Left ventricle myocardium superior (tissue), 1 donor: ENCODE measurements at places on chromosomes 16 and 17.

DNA sequence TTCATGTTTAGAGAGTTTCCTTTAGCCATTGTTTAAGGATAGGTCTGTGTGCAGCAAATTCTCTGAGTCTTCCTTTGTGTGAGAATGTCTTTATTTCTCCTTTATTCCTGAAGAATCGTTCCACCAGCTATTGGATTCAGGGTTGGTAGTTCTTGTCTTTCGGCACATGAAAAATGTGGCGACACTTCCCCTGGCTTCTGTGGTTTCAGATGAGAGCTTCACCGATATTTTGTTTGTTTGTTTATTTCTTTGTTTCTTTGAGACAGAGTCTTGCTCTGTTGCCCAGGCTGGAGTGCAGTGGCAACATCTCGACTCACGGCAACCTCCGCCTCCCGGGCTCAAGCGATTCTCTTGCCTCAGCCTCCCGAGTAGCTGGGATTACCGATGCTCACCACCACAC lies 18.6 kb downstream of the MPO start:
- no peak for DNase-seq

DNA sequence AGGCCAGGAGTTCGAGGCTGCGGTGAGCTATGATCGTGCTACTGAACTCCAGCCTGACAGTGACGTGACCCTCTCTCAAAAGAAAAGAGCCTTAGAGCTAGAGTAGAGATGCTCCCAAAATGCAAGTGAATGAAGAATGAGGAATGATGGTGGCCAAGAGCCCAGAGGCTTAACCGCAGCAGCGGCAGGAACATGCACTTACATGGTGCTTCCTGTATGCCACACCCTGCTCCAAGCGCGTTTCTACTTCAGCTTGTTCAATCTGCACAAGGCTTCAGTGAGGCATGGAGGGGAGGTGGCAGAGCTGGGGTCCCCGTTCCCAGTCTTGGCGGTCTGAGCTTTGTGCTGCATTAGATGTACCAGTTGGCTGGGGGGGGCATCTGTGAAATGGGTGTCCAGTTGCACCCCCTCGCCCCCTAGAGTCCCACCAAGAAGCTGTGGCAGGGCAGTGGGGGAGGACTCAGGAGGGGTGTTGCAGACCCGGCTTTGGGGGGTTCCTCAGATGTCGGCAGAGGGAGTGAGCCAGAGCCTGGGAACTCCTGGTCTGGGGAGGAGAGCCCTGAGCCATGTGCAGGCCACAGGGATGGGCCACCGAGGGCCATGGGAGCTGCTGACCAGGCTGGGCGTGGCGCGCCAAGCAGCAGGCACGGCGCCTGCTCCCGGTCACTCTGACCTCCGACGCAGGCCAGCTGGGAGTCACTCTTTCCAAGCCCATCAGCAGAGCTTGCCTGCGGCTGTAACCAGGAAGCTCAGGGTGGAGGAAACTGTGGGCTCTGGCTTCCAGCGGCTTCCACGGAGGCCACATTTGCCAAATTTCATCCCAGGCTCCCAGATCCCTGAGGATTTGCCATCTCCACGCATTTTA lies 260.1 kb downstream of the PARN start:
- DNase-seq: peak; percentile 76

DNA sequence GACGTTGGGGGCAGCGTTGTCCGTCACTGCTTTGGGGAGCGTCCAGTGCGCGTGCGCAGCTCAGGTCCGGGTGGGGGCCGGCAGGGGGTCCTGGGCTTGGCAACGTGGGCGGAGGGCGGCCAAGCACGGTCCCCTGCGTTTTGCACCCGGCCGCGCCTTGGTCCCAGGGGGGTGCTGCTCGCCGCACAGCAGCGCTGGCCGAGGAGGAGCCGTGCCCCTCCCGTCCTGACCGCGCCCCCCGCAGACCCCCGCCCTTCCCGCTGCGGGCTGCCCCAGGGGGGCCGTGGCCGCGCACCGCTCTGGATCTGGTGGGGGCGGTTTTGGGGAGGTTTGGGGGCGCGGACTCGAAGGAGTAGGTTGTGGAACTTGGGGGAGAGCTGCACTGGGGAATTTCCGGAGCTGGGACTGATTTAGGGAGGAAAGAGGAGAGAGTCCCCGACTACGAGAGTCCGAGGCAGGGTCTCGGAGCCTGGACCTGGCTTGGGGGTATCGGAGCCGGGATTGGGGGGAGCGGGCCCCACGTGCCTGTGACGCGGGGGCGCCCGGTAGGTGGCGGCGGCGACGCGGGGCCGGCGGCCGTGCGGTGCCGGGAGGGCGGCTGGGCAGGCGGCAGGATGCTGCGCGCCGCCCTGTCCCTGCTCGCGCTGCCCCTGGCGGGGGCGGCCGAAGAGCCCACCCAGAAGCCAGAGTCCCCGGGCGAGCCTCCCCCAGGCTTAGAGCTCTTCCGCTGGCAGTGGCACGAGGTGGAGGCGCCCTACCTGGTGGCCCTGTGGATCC lies at the start of gene SLC9A5:
Gene SLC9A5 (plus strand): TSS at position 579 of the 777 bp plus-strand sequence. CDS start 36 bp downstream, at position 615.
- DNase-seq: peak; percentile 63

DNA sequence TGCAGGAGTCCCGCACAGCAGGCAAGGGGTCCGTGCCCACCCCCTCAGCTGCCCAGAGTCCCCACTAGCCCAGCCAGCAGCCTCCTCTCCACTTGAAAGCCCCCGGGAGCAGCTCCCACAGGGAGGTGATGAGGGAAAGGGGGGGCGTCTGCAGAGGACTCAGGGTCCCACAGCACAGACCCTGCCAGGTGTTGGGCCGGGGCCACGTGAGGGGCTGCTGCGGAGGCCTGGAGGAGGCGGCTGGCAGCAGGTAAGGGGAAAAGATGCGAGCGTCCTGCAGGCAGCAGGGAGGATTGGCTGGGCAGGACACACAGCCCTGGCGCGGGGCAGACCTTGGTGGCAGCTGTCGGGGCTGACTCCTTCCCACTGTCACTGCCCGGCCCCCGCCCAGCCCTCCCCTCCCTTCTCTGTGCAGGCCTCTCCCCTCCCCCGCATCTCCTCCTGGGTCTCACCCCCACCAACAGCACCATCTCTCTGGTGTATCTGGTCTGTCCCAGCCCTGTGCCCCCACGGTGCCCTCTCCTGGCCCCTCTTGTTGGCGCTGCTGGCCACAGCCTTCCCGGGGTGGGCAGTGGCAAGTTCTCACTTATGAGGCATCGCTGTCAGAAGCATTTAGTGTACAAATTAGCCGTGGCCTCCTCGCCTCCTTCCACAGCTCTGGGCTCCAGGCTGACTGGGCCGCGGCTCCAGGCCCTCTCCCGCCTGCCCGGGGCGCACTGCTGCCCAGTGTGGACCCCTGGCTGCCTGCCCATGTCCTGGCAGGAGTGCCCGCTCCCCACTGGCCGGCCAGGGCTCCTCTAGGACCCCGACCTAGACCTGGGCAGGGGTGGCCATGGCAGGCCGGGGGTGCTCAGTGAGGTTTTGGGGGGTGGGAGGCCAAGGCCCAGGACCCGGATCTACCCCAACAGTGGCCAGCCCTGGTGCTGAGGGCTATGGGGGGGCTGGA lies 4.4 kb upstream of the PRR35 start:
- DNase-seq: no peak
